WTC11 (cell line): ENCODE measurements at places on chromosomes 12 and 14.
A peak's percentile ranks its signal among the peaks of the same experiment; 100 is the strongest.

DNA sequence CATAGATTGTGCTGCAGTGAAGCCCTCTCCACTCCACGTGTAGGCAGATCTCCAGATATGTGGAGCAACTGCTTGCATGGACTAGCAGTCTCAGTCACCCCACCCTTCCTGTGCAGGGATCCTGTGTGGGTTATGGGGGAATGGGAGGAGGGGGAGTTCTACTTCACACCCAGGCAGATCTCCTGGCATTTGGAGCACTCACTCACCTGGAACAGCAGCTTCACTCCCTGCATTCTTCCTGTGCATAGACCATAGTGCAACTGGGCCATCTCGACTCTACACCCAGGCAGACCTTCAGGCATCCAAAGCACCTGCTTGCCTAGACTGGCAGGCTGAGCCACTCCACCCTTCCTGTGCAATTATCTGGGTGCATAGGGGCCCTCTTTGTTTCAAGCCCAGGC lies 96.0 kb upstream of the PCED1B start:
- no peak for DNase-seq

- DNase-seq, result no peak
Measured at GRCh38 chr14:69753860-69754259, 13.1 kb upstream of the SRSF5 start.

DNA sequence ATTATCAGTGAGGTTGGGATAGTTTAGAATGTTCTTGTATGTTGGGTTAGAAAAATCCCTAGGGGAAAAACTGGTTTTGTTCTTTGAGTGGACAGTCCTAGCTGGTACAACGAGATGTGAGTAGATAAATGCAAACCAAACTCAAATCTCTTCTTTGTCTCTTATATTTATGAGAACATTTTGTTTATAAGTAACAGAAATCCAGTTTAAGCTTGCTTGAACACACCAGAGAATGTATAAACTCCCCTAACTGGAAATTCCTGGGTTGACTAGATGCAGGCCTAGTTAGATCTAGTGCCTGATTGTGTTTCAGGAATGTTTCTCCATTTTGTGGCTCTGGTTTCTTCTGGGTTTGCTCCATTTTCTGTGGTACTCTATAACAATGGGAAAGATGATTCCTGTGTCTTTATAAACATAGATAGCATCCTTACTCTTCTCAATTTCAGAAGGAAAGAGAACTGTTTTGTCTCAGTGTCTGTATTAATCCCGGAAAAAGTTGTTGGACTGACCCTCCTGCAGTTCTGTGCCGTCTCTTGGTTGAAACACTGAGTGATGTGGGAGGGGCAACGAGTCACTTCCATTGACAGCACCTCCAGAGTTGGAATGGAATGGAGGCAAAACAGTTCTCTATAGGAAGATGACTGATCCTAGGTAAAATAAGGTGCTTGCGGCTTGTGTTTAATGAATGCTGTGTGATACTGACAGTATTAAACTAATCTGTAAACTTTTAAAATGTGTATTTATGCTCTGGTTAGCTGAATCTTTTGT lies 244.8 kb downstream of the TMTC2 start:
- DNase-seq, result no peak

- no peak for DNase-seq
Measured at GRCh38 chr12:26661399-26661798, 171.6 kb downstream of the ITPR2 start.

GRCh38 chr14:69876848-69877306 lies 2.3 kb upstream of the SMOC1 start:
- DNase-seq, result no peak

DNA sequence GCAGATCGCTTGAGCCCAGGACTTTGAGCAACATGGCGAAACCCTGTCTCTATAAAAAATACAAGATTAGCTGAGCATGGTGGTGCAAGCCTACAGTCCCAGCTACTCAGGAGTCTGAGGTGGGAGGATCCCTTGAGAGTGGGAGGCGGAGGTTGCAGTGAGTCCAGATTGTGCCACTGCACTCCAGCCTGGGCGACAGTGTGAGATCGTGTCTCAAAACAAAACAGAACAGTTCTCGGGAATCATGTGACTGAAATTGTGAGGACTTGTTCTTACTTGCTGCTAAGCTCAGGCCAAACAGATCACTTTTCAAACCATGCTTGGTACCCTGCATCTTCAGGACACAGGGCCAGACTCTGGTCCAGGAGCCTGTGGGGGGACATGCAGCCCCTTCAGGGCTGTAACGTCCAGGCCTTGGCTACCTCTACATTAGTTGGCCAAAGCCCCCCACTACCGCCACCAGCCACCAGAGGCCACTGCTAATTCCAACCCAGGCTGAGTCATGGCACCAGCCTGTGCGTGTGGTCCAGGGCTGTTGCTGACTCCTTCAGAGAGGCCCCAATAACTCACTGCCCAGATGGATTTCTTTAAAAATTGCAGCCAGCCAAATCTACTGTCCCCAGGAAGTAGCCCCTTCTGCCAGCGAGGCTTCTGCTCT lies 33.4 kb upstream of the SYNDIG1L start:
- DNase-seq, result peak; percentile 77

- no peak for DNase-seq
Measured at GRCh38 chr12:106309671-106310505, 7.4 kb downstream of the TCP11L2 start.

DNA sequence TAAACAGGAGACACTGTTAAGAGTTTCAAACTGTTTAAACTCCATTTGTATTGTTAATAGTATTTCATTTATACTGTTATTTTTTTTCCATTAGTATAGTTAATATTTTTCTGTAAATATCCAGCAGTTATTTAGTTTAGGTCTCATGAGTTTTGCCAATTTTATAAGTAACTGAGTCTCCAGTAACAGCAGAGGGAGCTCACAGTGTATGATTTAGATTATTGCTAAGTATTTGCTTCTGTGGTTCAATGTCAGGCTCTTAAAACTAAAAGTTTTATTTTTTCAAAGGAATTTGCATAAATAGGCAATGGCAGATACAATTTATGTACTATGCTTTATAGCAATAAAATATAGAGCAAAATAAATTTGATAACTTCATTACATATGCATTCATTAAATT lies 209.7 kb downstream of the ATXN7L3B start:
- DNase-seq, result no peak

- no peak for DNase-seq
Measured at GRCh38 chr12:6302621-6303020, 7.9 kb upstream of the PLEKHG6 start.

GRCh38 chr12:92206011-92206410 lies 60.4 kb upstream of the BTG1 start:
- DNase-seq, result no peak

GRCh38 chr12:90163975-90164374 lies 455.3 kb upstream of the ATP2B1 start:
- peak; percentile 23 for DNase-seq

DNA sequence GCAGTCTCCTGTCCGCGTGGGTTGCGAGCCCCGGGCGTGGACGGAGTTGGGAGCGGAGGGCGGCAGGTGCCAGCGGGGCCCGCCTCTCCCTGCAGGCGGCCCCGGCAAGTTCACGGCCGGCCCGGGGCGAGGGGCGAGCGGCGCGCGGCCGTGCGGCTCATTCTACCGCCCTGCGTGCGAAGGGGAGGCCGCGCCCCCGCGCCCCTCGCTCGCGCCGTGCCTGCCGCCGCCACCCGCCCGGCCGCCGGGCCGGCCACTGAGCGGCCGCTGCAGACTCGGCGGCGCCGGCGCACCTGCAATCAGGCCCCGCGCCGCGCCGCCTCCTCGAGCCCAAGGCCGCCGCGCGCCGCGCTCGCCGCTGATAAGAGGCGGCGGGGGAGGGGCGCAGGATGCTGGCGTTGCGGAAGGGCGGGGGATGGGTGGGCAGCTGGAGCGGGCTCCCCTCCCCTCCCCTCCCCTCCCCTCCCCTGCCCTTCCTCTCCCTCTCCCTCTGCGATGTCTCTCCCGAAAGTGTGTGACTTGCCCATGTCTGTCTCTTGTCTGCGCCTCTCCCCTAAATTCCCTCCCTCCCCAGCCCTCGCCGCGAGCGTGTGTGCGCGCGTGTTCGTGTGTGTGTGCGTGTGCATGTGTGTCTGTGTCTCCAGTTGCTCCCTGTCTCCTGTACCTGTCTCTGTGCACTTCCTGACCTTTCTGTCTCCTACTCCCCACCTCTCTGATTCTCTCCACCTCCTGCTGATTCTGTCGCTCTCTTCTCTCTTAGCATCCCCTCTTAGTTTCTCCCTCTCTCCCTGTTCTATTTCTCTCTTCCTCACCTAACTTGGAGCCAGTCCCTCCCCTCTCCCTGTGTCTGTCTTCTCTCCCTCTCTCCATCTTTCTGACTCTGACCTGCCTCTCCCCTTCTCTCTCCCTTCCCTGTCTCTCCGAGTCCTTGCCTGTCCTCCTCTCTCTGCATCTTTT lies 768.1 kb upstream of the TBX3 start:
- peak; percentile 64 for DNase-seq

- DNase-seq, result peak; percentile 23
Measured at GRCh38 chr14:46661728-46662127, 10.1 kb upstream of the RPL10L start.

DNA sequence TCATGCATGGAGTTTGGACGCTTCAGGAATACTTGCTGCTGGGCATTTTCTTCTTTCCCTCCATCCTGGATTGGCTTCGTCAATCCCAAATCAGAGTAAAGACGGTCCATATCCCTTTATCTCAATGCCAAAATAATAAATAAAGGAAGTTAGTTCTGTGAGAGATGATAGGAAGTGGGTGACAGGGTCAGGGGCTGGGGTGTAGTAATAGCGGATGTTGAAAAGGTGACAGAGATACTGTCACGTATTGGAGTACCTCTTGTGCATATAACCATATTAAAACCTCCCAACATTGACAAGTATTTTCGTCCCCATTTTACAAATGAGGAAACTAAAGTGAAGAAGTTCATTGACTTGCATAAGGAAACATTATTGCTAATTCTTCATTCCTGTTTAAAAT lies 12.4 kb downstream of the MAGOHB start:
- DNase-seq, result no peak

GRCh38 chr12:93939641-93940325 lies 208.6 kb upstream of the PLXNC1 start:
- no peak for DNase-seq

GRCh38 chr12:11834104-11834812 lies 184.8 kb downstream of the ETV6 start:
- DNase-seq, result no peak

DNA sequence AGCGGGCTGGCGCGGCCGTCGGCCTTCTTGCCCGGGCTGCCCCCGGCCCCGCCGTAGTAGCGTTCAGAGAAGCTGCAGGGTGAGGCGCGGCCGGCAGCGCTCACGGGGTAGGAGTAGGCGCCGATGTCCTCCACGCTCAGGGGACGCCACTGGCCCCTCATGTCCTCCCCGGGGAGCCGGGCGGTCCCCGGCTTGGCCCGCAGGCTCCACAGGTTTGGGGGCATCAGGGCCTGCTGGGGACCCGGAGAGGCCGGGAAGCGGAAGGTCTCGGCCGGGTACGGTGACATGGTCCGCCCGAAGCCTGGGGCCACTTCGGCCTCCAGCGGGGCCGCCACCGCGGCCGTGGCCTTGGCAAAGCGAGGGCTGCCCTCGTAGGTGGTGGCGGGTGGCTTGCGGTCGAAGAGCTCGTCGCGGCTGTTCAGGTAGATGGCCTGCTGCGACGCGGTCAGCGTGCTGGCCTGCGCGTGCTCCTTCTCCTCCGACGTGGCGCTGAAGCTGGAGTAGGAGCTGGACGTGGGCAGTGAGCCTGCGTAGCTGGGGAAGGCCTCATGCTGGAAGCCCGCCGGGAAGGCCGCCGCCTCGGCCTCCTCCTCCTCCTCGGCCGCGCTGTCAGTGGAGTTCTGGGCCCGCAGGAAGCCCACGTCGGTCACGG lies 48.7 kb downstream of the BEGAIN start:
- peak; percentile 11 for DNase-seq

DNA sequence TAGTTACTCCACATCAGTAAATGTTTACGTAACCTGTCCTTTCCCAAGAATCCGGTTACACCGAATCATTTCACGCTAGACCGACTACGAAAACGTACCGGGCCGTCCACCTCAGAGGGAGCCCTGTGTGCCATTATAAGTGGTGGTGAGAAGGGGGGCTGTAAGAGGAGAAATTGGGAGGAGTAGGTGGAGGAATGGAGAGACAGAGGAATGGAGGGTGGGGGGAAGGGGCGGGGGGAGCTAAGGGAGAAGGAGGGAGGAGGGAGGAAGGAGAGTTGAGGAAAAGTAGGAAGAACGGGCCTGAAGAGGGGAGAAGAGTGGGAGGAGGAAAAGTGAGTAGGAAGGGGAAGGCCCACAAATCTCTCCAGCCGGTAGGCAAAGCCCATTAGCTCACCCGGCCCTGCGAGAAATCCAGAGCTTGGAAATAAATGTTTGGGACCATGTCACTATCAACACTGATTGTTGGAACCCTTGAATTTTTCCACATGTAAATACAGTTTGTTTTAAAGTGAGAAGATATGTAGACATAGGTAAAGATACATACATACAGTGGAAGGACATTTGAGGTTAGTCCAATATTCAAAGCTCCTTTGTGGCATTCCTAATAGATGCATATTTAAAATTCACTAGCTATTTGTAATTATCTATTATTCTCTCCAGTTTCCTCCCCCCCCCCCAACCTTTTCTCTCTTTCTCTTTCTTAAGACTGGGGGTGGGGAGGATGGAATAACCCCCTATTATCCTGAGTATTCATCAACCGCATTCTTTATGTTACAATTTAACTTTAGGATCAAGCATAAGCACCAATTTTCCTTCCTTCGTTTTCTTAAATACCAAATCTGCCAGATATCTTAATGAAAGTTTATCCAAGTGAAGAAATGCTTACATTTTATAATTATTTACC lies 2.1 kb upstream of the FOXG1 start:
- no peak for DNase-seq

DNA sequence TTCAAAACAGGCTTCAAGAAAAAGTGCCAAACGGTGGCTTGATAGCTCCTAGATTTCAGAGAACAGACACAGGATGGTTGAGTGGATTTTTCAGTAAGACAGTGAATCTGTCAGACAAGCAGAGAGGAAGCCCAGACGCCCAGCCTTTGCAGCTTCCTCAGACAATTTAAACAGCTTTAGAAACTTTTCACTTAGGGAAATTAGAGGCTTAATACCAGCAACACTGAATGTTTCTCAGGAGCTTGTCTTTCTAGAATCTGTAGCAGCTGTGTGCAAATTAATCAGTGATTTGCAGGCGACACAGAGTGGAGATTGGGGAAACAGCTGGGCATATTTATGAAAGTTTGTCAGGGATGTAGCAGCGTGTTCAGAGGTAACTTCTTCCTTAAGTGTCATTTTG lies 362.1 kb downstream of the GALC start:
- no peak for DNase-seq

GRCh38 chr14:24574206-24574774 lies 1.8 kb downstream of the CTSG start:
- no peak for DNase-seq

- DNase-seq, result no peak
Measured at GRCh38 chr14:100062590-100062989, 2.6 kb upstream of the EVL start.

DNA sequence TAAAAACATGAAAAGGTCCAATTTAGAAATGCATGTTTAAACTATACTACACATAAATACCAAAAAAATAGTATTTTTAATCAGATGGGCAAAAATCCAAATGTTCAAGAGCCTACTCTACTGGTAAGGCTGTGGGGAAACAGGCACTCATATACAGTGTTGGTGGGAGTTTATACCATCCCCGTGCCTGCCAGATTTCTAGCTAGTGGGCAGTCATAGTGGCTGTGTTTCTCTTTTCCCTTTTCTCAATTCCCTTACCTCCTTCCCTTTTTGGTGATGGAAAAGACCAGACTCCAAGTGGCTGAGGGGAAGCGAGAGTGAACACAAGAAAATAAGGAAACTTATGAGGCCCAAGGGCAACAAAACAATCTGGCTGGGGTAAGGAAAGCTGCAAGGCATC lies 14.7 kb downstream of the ZNF641 start:
- no peak for DNase-seq
